ENCODE measurements at places on chromosomes 12 and 14. TPM values are rescaled to one million over a fixed set of nuclear protein-coding genes. Genes with fewer than 3 reads are reported as not detected.

The DHRS4L2 gene
- total RNA-seq = 30.1 TPM

The PRICKLE1 gene
- 0.83 TPM for total RNA-seq

The NID2 gene
- total RNA-seq = 41.7 TPM

The CNOT2 gene
- 25.7 TPM for total RNA-seq

Data from A549 treated with AZD2906 at 1 μM for 4 hours (cell line).